ENCODE measurements at places on chromosomes 7 and 10. TPM values are rescaled to one million over a fixed set of nuclear protein-coding genes. Genes with fewer than 3 reads are reported as not detected.

ARPC1A gene
- total RNA-seq = 91.8 TPM

DNA sequence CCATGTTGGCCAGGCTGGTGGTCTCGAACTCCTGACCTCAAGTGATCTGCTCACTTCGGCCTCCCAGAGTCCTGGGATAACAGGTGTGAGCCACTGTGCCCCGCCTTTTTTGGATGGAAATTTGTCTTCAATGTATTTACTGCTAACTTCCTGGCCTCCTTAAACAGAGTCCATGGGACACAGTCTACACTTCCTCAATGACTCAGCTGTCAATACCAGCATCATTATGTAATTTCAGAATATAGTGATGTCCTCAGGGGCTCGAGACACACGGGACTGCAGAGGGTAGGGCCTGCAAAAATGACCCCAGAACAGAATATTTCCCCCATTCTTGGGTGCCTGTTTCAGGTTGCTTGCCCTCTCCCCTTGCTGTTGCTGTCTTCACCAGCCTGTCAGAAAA lies 31.1 kb downstream of the CAMK2G start:
- no peaks in the 10 kb centered on the region for H3K4me1 ChIP-seq
- H3K27ac ChIP-seq = no peak overlapping the region
- DNase-seq = no peak

DNA sequence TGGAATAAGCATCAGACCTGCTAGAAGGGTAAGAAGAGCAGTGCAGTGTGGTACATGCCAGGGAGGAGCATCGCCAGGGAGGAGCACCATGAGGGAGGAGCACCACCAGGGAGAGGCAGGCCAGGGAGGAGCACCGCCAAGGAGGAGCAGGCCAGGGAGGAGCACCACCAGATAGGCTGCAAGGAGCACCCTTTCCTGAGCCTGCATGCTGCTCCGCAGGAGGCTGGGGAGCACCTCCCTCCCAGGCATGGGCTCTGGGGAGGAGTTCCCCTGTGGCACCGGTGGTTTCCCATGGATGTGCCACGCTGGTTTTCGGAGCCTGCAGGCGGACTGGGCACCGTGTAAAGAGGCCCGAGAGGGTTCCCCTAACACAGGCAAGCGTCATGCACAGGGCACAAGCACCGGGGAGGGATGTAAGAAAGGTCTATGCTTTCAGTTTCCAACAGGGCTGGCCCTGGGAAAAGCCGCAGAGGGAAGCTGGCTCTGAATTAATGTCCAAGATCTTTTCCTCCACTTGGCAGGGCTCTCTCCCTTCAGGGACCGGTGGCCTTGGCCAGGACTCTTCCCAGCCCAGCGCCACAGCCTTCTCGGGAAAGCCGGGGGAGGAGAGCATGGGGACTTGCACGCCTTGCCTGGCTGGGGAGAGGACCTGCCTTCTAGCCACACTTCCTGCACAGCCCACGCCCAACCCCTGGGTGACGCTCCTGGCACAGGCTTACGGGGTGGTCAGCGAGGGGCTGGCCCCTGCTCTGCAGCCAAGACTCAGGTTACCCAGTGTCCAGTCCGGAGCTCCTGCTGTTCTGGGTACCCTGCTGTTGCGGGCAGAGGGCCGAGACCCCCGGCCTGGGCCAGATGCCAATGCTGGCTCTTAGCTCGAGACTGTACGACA lies 11.5 kb upstream of the GPER1 start:
- H3K4me1 ChIP-seq = peaks cover 22% of the 10 kb centered on the region
- H3K27ac ChIP-seq = peak overlapping the region; percentile 39
- no peak overlapping the region for H3K4me3 ChIP-seq
- peak; percentile 84 for DNase-seq

- H3K4me3 ChIP-seq = no peak overlapping the region
- no peak overlapping the region for H3K27ac ChIP-seq
- no peaks in the 10 kb centered on the region for H3K36me3 ChIP-seq
These were observed 18.0 kb downstream of the MACC1 start for GRCh38 chr7:20199015-20199737.

GRCh38 chr7:49403844-49404243 lies 369.6 kb upstream of the VWC2 start:
- H3K36me3 ChIP-seq = no peaks in the 10 kb centered on the region
- no peak overlapping the region for H3K27ac ChIP-seq
- DNase-seq = no peak
- no peak overlapping the region for H3K4me3 ChIP-seq
- no peaks in the 10 kb centered on the region for H3K27me3 ChIP-seq
- H3K4me1 ChIP-seq = no peaks in the 10 kb centered on the region
